Hematopoietic multipotent progenitor cell (in vitro differentiated cells): ENCODE measurements at places on chromosomes 13 and 19. TPM values are rescaled to one million over a fixed set of nuclear protein-coding genes. Genes with fewer than 3 reads are reported as not detected.

DNA sequence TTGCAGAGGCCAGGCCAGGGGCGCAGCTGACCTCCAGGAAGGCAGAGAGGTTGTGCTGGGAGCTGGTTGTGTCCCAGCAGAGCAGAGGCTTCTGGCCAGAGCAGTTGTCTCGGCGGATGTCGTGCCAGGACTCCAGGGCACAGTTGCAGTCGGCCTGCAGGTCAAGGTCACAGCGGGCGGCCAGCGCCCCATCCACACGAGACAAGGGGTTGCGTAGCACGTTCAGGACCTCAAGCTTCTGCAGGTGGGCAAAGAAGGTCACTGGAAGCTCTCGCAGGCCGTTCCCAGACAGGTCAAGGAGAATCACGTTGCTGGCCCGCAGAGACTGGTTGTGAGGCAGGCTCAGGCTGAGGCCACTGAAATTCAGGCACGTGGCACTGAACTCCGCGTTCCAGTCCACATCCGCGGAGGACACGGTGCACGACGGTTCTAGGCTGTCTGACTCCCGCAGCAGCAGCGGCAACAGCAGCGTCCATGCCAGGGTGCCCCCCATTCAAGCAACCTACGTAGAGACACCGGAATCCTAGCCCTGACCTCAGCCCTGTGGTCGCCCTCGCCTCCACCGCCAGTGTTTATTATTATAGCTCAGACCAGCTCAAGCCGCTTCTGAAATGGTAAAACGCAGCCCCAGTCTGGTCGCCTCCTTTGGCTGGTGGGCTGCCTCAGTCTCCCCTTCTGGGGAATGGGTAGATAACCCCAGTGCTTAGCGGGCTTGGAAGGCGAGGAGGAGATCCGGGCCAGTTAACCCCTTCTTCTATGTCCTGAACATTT lies 766 bp downstream of the LRRC25 start:
- no peak for DNase-seq

GRCh38 chr13:93951951-93952350 lies 527.5 kb downstream of the DCT start:
- DNase-seq: peak; percentile 7

GRCh38 chr19:11505032-11505503 lies 571 bp downstream of the ZNF653 start:
- DNase-seq: peak; percentile 97

DNA sequence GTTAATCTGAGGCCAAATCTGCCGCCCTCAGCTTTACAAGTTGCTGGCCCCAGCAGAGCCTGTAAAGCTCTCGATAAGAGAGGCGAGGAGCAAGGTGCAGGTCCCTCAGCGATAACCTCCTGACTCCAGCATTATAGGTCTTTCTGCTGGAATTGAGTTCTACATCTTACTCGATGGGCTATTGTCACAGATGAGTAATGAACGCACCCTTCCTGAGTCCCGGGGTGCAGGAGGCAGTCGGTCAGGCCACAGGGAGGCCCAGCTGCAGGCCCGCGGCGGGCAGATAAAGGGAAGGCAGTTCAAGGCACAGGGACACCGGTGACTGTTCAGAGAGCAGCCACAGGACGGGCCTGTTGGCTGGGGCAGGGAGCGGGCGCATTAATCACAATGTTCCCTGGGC lies 157.6 kb upstream of the OBI1 start:
- DNase-seq: no peak

ERICH6B gene
- total RNA-seq: not detected

GRCh38 chr19:8373867-8374813 lies 10.2 kb downstream of the ANGPTL4 start:
- DNase-seq: no peak

SMIM44 gene
- total RNA-seq: not detected

PRR36 gene
- total RNA-seq: under 0.01 TPM

B3GNT3 gene
- 0.54 TPM for total RNA-seq

- no peak for DNase-seq
These were observed 3.1 kb downstream of the CCER2 start for GRCh38 chr19:38908911-38909310.

PROZ gene
- not detected for total RNA-seq

IGLON5 gene
- total RNA-seq: 1.1 TPM

CALR3 gene
- total RNA-seq: not detected

ZNF525 gene
- 8.6 TPM for total RNA-seq

MAST1 gene
- 7.3 TPM for total RNA-seq

DNA sequence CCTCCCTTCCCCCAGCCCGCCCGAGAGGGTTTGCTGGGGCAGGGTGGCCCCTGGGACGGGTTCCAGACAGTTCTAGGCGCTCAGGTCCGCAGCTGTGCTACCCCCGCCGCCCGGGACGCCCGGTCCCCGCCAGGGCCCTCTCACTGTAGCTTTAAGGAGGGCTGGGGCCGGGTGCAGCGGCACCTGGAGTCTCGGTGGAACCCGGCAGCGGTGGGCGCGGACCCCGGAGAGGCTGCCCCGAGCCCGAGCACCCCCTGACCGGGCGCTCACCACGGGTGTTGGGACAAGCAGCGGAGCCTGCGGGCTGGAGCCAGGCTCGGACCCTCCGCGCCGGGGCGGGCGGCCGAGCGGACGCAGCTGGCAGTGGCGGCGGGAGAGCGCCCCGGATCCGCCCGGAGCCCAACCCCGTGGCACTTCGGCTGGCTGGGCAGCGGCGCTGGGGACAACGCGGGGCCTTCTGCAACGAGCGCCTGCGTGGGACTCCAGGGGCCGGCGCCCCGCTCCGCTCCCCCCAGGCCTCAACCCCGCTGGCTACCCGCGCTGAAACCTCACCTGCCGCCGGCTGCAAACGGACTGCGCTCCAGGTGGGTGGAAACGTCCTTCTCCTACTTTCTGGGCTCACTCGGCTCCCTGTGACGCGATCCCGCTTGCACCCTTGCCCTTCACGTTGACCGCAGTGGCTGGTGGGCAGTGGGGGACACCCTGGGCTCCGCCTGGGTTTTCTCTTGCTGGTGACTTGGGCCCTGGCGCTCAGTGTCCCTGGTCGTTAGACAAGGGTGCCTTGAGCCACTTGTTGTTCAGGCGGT lies 81.1 kb downstream of the ZNF429 start:
- no peak for DNase-seq

DNA sequence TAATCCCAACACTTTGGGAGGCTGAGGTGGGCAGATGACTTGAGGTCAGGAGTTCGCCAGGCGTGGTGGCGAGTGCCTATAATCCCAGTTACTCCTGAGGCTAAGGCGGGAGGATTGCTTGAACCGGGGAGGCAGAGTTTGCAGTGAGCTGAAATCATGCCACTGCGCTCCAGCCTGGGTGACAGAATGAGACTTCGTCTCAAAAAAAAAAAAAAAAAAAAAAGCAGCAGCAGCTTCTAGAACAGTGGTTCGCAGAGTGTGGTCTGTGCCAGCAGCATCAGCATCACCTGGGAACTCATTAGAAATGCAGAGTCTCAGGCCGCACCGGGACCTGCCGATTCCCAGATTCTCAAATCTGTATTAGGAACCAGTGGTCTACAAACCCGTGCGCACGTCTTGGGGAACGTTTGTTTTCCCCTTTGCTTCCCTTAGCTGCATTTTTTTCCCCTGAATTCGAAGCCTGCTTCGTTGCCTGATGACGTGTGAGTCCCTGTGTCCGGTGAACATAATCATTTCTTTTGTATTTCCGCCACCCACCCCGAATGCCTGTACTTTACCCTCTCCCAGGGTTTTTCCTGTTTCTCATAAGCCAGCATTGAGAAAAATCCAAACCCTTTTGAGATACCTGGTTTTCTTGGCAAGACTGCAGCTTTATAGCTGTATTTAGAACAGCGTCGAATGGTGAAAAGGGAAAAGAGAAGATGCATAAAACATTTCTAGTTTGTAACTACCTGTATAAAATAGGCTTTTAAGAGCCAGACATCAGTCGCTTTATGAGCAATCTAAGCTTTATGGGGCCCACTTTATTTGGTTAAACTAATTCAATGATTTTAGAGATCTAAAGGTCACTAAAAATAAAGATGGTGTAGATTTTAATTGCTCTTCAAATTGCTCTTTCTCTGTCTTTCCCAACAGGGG lies 49.8 kb downstream of the BICRA start:
- no peak for DNase-seq

DNA sequence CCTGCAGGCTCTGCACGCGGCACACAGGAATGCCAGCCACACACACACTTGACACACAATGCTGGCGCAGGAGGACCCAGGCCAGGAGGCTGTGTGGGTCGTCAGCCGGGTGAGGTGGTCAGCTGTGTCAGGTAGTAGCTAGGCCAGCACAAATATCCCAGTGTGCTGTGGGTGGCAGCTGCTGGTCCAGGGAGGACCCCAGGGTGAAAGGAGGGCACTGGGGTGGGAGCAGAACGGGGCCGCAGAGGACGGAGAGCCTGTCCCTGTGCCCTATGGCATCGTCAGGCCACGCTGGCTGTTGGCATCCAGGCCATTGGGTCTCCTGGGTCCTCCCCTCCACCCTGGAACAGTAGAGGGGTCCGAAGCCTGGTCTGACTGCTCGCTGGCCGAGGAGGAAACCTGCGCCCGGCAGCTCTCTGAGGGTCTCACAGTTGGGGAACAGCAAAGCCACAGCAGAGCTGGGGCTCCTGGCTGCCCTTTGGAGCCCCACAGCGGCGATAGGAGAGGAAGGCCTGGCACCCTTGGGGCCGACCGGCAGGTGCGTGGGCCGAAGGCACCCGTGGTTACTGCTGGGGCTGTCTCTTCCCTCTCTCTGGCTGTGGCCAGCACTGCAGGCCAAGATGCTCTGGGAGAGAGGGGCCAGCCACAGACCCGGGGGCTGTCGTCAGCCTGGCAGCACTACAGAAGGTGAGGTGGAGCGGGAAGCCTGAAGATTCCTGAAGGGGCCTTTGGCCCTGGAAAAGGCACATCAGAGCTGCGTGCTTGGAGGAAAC lies 27.3 kb downstream of the C13orf46 start:
- DNase-seq: no peak

DNA sequence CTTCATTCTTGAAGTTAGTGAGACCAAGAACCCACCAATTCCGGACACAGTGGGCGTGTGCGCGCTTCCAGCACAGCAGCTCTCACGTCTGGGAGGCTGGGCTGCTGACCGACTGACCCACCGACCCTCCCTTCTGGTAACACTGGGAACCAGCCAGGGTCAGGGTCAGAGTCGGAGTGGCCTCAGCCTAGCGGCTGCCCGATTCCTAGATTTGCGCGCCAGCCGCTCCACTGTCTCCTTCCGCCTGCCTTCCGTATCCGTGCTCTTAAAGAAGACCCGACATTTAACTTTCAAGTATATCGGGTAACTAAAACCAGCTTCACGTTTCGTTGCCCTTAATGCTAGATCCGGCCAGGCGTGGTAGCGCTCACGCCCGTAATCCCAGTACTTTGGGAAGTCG lies 41.1 kb downstream of the SERP2 start:
- DNase-seq: no peak

EFNA2 gene
- total RNA-seq: not detected

GRCh38 chr13:26968431-26969341 lies 202.9 kb downstream of the USP12 start:
- no peak for DNase-seq

DNA sequence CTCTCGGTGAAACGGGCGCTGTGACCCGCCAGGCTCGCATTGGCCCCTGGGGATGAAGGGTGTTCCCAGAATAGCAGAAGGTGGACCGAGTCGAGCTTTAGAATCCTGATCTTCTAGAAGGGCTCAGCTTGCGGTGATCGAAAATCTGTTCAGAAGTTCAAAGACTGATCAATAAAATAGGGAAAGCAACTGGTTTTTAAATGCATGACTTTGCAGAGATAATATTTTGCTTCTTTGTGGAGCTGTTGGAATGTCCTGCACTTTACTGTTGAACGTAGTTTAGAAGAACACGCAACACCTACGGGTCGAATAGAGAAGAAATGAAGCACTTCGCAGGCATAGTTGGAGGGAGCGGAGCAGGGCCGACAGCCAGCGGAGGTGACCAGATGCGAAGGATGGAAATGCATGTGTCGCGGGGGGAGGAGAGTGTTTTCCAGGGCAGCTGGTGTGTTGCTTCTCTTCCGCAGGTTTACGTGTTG lies 766 bp downstream of the CEBPG start:
- DNase-seq: no peak

DNA sequence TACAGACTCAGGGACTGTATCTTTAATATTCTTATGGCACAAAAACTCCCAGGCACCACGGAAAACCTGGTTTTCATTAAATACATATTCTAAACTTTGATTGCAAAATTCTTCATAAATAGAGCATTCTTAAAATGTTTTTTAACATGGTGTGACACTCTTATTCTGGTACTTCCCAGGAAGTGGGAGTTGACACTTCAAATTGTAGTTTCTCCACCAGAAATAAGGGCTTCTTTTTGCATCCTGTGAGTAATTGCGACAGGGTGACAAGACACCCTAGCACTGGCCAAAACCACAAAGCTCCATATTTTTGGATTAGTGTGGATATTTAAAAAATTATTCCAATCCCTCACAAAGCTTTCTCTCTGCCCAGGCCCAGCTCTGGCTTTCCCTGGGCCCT lies 43.6 kb upstream of the MTIF3 start:
- DNase-seq: no peak

GPR18 gene
- total RNA-seq: 0.54 TPM

DNA sequence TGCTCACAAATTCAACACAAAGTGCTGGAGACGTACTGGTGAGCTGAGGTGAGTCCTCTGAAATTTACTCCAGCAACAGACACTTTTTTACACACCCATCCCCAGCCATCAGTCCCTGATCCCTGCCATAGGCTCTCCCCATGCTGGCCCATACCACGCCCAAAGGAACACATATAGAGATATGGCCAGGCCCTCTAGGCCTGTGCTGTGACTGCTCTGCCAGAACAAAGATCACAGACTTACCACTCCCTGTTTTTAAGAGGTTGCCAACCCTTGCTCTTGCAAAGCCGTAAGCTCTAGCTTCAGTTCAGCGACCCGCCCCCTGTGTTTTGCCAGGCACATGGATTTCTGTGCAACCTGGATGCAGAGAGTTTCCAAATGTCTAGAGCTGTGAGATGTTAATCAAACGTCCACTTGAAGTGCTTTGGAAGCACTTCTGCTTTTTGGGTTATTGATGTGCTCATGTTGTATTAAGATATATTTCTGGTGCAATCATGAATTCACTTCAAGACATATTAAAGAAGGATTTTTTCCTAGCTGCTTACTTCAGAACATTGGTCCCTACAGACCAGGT lies 59.7 kb downstream of the DLEU7 start:
- no peak for DNase-seq

PRSS57 gene
- 829 TPM for total RNA-seq

- DNase-seq: no peak
These were observed 881.2 kb upstream of the PCDH20 start for GRCh38 chr13:62296812-62297211.

DNA sequence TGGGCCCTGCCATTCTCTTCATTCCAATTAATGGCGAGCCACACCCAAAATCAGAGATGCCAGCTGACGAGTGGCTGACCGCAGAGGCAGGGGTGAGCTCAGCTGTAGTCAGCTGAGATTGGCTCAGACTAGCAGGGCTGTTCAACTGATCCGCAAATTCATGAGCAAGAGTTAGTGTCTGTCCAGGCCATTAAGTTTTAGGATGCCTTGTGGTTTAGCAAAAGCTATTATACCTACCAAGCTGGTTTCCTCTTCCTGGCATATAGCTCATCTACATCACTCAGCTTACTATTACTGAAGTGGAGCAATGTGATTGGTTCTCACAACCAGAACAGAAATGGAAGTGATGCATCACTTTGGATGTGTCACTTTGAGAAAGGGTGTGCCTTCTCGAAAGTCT lies 148.7 kb downstream of the NALCN start:
- no peak for DNase-seq
